Substantia nigra (tissue), 51 donors: ENCODE measurements at places on chromosomes 6 and 20.

DNA sequence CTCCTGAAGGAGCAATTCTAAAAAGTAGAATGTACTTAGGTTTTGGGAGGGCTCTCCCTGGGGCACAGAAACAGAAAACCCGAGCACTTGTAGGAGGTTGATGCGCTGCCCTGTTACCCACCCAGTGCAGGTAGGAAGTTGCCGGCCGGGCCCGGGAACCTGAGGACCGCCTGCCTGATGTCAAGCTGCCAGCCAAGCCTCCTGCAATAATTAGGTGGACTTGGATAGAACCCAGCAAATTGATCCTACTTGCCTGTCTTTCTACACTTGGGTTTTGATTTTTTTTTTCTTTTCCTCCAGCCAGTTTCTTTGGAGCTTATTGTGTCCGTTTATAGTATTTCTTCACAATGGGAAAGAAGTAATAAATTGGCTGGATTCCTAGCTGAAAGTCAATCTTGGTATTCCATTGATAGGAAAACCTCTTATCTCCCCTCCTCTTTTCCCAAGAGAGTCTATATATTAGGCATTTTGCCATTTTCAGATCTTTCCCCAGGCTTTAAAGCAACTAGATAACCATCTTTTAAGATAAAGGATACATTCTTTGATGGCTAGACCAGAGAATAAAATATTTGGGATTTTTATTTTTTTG lies 78.3 kb upstream of the FYN start:
- no peak for DNase-seq

GRCh38 chr6:107330168-107330567 lies 129.2 kb downstream of the PDSS2 start:
- no peak for DNase-seq

DNA sequence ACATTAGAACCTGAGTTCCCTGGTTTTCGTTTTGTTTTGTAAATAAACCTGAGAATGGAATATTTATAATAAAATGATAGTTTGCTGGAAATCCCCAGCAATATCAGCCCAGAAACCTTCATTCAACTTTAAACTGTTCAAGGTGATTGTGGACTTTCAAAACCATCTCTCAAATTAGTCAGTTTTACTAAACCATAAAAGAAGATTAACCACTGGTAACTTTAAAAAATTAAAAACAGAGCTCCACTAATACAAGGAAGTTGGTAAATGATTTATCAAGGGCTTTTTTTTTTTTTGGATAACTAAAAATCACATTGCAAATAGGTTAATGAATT lies 10.0 kb downstream of the MBOAT1 start:
- DNase-seq = no peak

GRCh38 chr20:62590309-62591121 lies 51.8 kb upstream of the SLCO4A1 start:
- DNase-seq = no peak

DNA sequence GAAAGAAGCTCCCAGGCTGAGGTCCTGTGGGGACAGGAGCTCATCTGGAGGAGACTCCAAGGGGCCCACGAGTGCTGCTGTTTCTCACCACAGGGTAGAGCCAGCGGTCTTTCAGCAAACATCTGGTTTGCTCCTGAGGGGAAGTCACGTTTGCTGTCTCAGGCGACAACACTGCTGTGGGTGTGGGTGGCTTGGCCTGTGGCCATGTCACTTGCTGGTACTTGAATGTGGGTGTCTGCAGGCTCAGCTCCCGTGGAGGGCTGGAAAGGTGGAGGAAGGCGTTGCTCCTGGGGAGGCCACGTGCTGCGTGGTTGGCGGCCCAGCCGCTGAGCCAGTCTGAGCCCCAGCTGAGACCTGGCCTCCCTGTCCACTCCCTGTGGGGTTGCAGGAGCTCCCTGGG lies 52.8 kb upstream of the MPC1 start:
- DNase-seq = no peak

- no peak for DNase-seq
Measured at GRCh38 chr20:53944796-53945195, 125.6 kb downstream of the BCAS1 start.

DNA sequence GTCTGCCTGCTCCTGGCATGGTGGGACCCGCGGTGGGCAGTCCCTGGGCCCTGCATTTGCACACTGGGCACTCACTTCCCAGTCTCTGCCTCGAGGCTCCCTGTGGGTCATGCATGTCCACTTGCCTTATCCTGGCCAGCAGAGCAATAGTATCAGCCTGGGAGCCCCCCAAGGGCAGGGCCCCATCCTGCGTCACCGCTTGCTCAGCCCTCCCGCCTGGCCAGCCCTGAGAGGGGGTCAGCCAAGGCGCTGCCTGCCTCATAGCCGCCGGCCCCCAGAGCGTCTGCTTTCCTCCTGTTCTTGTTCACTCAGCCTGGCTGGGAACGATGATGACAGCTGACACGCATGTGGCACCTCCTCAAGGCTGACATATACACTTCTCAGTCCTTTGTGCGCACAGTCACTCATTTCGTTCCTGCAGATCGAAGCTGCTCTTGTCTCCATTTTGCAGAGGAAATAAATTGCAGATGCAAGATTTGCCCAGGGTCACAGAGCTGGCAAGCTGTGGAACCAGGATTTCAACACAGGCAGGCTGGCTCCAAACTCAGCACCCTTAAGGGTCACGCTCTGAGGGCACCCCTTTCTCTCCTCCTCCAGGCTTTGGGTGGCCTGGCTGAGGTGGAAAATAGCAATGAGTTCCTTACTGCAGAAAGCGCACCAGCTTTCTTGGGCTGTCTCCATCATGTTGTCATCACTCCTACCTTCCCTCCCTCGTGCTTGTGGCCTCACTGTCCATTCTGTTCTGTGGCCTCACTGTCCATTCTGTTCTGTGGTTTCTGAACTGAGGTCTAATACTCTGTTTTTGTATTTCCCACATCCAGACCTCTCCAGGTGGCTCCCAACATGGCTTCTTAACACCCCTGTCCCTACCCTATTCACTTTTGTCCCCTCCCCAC lies 17.2 kb downstream of the KCNK17 start:
- DNase-seq = no peak

DNA sequence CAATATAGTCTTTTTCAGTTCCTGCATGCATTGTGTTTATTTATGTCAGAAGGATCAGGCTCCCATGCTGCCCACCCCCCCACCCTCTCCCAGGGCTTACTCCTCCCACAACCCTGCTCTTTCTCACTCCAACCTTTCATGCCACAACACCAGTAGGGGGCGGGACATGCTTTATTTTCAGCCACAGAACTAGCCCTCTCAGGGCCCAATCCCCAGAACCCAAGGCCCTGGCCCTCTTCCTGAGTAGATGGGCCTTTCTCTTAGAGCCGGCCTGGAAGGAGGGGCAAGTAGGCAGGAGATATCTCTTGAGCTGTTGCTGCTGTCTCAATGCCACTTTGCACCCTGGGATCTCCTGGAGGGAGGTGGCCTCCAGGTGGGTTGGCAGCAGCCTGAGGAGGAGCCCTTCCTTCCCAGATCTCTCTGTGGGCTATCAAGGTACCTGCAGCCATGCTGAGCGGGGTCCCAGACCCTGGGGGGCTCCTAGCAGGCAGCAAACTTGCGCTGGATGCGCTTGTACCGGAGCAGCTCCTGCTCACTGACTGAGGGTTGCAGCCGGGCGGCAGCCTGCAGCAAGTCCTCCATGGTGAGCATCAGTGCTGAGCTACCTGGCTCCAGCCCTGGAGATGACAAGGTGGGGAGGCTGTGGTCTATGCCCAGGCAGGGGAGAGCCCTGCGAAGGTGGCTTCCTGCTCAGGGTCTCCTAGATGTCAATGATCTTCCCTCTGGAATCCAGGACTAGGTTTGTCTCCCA lies 3.5 kb downstream of the GNMT start:
- DNase-seq = no peak

GRCh38 chr20:19211661-19212468 lies 577 bp upstream of the SLC24A3 start:
- DNase-seq = no peak

DNA sequence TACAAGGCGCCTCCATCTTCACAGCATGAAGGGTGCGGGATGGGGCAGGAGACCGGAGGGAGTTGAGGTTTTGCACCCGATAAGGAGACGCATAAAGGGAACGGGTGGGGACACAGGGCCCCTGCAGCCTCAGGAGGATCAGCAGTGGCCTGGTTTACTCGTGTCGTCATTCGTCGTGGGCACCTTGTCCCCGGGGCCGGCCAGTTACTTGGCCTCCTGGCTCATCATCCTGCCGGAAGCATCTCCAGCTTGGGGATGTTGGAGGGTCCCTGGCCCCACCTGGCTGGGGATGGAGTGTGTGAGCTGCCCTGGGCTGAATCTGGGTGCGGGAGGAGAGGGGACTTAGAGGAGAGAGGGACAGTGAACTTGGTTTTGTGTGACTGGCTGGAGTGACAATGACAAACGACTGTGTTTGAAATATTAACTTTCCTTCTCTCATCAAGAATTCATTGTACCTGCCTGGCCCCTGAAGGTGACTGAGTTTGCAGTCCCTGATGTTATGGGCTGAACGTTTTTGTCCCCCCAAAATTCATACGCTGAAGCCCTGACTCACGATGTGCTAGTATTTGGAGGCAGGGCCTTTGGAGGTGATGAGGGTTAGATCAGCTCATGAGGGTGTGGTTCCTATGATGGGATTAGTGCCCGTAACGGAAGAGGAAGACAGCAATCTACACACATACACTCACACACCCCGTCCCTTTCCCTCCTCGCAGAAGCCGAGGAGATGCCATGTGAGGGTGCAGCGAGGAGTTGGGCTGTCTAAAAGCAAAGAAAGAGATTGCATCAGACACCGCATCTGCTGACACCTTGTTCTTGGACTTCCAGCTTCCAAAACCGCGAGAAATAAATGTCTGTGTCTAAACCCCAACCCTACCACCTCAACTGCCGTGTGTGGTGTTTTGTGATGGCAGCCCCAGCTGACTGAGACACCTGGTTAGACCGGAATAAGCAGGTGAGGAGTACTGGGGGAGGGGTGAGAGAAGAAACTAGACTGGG lies 65.0 kb upstream of the MAP3K4 start:
- DNase-seq = no peak

GRCh38 chr6:134909701-134910592 lies 40.0 kb downstream of the ALDH8A1 start:
- no peak for DNase-seq

DNA sequence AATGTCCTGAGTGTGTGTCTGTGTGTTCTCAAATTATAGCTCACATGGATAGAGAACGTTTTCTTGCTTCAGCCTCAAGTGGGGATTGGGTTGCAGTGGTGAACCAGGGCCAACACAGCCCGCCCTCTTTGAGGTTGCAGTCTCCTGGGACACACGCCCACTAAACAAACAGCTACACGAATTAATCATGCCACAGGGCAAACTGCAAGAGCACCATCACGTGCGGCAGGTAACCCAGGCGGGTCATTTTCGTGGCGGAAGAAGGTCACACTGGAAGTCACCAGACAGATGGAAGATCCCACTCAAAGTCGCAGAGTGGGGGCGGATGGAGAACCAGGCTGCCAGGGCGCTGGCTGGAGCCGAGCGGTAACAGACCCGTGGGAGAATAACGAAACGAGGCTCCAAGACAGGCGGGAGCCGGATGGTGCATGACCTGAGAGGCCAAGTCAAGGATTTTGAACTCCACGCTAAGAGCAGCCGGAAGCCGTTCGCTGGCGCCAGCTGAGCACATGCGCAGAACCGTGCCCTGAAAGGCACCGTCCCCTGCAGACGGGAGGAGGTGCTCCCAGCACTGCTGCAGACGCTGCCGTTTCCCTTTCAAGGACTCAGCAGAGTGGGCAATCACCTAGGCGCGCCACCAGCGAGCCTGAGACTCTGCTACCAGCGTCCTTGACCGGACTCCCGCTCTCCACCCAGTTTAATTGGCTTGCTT lies 10.7 kb downstream of the DLL1 start:
- no peak for DNase-seq

DNA sequence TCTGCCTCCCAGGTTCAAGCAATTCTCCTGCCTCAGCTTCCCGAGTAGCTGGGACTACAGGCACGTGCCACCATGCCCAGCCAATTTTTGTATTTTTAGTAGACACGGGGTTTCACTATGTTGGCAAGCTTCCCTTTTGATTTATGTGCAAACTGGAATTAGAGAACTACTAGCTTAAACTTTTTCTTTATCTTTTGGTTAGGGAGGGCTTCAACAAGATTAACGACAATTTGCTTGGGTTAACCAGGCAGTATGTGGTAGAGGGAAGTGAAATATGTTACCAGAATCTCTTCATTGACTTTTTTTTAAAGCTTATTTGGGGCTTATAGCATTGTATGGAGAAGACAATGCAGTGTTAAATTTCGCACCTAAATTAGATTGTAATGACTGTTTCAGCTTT lies 9.0 kb downstream of the MYO6 start:
- no peak for DNase-seq

DNA sequence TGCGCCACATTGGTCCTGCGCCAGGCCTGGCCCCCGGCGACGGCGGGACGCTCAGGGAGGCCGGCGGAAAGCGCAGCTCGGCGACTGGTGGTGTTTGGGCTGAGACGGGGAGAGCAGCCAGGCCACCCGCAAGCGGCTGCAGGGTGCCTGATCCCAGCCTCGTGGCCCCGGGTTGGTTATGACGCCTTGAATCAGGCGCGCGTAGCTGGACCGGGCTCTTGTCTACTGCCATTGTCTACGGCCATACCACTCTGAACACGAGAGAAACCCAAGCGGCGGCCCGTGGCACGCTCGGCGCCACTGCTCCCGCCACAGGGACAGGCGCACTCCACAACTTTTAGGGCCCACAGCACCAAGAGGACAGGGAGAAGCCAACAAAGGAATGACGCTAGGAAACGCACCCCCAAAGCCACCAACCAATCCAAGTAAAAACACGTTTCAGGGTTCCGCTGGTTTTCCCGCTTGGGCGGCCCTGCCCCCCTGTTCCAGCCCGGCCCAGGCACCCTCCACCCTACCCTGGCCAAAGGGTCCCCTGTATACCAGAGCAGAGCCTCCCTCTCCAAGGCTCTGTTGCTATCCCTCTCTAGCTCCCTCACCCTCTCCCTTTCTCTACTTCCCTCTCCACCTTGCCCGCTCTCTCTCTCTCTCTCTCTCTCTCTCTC lies 1849.3 kb upstream of the DEFB115 start:
- DNase-seq = no peak

DNA sequence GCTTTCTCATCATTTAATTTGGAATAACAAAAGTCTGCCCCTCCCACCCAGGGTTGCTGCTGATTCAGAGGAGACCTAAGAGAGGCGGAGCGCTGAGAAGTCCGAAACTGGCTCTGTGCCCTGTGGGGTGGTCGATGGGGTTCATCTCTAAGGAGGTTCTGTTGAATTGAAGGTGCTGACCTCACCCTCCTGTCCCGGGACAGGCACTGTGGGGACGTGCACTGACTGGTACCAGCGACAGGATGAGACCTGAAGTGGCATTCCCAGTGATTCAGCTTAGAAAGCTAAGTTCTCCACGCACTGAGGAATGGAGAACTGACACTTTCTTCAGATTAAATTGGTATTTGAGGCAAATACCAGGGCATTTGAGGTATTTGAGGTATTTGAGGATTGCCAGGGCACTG lies 1.3 kb downstream of the GUCA1B start:
- DNase-seq = no peak

DNA sequence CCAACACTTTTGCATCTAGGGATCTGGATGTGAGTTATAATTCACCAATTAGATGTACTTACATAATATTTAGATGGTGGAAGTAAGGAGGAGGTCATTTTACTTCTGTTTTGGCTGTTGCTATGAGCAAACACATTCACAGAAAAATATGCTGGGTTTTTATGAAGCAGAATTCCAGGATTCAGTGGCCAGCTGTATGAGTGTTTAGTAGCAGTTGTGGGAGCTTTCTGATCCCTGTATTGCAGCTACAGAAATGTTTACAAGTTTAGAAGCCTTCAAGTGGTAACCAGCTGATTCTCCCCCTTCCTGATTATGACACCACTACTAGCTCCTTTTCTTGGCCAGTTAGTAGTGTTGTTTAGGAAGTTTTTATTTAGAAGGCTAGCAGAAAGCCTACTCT lies 177.0 kb downstream of the TENT5A start:
- DNase-seq = no peak

- DNase-seq = no peak
Measured at GRCh38 chr6:133358574-133359150, 117.5 kb downstream of the EYA4 start.
